ENCODE measurements at places on chromosomes 12 and 14.

GRCh38 chr12:46693518-46693917 lies 132.3 kb downstream of the SLC38A4 start:
- no peak for DNase-seq

DNA sequence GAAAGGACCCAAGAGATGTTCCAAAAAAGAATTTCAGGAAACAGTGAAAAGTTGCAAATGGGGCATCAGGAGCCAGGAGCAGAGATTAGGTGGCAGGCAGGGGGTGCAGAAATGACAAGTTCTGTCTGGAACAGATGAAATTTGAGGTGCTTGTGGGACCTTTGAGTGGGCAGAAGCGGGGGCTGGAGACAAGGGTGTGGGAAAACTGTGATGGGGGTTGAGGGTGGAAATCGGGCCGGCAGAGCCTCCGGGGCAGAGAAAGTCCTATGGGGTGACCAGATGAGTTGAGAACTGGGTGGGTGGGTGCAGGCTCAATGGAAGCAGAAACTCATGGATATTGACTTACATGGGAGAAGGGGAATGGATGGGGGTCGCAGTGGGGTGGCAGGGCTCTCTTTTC lies 1.6 kb upstream of the NR4A1 start:
- DNase-seq, result no peak

DNA sequence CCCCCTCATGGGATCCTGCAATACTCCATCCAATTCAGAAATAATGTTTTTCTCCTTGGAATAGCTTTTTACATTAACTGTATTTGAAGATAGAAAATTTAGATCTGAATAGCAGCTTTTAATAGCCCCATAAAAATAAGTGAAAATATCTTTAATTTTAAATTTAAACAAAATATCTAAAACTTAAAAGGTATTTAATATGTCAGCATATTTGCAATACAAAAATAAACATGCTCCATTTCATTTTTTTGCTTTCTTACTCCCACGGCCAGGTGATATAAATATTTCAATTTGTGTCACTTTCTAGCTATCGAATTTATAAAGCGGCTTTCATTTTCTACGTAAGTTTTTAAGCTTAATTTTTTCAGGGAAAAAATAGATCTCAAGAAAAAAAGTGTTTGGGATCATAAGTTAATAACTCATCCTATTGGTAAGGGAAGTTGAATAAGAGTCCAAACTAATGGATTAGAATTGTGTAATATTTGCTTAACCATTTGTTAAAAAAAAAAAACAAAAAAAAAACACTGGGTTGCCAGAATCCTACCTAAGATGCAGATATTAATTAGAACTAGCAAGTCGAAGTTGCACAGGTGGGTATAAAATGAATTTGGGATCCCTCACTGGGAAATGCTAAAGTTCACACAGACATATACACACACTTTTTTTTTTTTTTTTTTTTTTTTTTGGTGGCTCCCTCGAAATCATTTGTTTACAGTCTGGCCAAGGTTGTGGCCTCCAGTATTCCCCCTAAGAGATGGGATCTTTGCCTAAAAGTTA lies 47.6 kb downstream of the PPP2R5C start:
- no peak for DNase-seq

GRCh38 chr14:21518725-21519124 lies 7.4 kb downstream of the SALL2 start:
- no peak for DNase-seq

- no peak for DNase-seq
These were observed at the start of gene IFNG for GRCh38 chr12:68159681-68160304. Gene IFNG, minus strand, starts transcription at chr12:68159740. Its CDS starts 125 bp downstream, at chr12:68159615.

- DNase-seq, result no peak
These were observed 82.7 kb downstream of the BCL11B start for GRCh38 chr14:99189201-99189801.

DNA sequence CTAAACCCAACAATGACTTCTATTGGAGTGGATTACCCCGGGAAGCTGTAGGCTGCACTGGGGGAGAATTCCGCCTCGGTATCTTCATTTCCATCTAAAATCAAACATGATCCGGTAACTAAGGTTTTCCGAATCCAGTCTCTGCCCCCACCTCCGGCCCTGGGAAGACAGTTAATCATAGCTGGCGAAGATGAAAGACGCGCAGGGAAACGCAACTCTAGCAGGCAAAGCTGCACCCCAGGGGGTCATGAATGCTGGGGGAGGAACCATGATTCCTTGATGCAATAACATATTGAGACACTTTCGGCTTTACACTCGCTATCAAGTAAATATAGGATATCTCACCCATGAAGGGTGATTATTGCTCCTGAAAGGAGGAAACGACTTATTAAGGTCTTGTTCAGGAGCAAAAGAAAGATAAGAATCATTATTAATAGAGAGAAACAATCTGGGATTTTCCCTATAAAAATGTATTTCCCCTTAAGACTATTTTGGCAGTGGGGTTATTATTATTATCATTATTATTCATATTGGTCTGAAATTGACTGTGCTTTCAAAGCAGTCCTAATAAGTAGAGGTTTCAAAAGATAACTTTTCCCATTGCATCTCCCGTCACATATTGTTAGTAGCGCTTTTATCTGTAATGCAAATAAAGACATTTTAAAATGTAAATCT lies 614.9 kb downstream of the VRK1 start:
- DNase-seq, result no peak

DNA sequence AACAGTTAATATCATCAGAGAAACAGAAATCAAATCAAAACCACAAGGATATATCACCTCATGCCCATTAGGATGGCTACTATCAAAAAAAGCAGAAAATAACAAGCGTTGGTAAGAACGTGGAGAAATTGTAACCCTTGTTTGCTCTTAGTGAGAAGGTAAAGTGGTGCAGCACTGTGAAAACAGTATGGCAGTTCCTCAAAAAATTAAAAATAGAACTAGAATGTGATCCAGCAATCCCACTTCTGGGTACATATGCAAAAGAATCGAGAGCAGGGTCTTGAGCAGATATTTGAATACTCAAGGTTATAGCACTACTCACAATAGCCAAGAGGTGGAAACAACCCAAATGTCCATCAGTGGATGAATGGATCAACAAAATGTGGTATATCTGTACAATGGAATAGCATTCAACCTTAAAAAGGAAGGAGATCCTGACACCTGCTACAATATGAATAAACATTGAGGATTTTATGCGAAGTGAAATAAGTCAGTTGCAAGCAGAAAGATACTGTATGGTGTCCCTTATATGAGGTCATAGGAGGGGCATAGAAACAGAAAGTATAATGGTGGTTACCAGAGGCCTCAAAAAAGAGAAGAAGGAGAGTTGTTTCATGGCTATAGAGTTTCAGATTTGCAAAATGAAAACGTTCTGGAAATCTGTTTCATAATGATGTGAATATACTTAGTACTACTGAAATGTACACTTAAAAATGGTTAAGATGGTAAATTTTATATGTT lies 131.0 kb upstream of the EEA1 start:
- no peak for DNase-seq

DNA sequence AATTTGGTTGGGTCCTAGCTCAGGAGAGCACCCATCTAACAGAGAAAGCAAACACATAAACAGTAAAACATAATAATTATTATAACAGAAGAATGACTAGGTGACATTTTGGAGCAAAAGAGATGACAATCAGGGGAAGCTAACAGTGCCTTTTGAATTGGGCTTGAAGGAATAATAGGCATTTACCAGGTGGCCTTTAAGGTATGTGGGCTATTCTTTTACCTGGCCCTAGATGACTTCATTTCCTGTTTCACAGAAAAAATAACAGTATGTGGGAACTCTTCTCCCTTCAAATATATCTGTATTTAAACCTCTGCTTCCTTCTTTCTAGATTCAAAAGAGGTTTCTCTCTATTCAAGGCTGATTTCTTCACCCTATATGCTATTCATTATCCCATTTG lies 3.8 kb downstream of the IRAK4 start:
- no peak for DNase-seq

DNA sequence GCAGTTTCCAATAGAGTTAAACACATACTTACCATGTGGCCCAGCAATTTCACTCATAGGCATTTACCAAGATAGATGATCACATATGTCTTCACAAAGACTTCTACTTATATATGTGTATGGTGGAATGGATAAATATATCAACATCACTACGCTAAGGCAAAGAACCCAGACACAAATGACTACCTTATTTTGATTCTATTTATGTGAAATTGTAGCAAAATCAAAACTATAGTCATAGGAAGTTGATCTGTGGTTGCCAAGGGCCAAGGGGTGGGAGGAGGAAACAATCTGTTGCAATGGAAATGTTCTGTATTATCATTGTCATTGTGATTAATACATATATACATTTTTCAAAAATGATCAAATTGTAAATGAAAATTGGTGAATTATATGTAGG lies 47.7 kb upstream of the ANP32D start:
- no peak for DNase-seq

- DNase-seq, result no peak
These were observed 8.9 kb downstream of the ANG start for GRCh38 chr14:20697273-20698017.

- DNase-seq, result no peak
These were observed 26.7 kb downstream of the ELK3 start for GRCh38 chr12:96220902-96221301.

DNA sequence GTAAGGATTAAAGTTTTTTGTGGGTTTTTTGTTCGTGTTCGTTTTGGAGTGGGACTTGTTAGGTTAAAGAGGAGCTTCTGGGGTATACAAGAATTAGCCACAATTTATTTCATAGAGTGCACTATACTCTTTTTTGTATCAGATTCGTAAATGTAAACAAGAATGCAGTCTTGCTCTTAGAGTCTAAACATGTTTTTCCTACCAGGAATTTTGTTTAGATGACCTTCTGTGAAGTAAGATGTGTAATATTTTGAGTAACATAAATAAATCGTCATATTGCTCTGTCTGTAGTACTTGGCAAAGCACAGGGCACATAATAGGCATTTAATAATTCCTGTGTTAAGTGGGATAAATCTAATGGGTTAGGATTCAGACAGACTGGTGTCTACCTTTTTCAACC lies 9.6 kb downstream of the CNOT2 start:
- DNase-seq, result no peak

DNA sequence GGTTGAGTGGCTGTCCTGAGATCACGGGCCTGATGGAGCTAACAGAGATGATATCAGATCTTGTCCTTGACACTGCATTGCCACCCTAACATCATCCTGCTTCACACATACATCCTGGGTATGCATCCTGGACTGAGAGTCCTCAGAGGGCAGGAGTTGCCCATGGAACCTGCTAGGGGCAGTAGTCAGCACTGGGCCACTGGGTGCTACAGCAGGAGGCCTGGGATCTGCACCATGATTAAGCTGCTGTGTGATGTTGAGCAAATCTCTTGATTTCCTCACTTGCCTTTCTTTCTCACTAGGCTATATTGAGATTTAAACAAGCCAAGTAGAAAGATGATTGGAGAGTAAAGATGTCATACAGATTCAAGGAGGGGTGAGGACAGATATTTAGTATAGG lies 22.1 kb upstream of the EIF4B start:
- no peak for DNase-seq

DNA sequence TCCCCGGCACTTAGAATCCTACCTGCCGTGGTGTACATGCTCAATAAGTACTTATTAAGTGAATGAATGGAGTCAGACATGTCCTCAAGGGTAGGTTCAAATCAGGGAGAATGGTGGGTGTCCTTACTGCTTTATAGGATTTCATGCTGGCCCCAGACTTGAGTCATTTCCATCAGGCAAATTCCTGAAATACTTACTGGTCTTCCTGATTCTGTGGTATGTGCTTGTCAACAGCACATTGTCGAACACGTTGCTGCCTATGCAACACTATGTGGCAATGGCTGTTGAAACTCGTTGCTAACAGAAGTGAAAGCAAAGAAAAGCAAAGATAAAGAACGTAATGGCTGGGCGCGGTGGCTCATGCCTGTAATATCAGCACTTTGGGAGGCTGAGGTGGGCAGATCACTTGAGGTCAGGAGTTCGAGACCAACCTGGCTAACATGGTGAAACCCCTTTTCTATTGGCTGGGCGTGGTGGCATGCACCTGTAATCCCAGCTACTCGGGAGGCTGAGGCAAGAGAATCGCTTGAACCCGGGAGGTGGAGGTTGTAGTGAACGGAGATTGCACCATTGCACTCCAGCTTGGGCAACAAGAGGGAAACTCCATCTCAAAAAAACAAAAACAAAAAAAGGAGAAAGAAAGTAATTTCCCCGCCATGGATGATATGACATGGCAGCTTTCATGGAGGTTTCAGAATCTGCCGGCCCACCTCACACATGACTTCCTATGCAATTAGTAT lies 214.9 kb downstream of the ZFP36L1 start:
- no peak for DNase-seq

DNA sequence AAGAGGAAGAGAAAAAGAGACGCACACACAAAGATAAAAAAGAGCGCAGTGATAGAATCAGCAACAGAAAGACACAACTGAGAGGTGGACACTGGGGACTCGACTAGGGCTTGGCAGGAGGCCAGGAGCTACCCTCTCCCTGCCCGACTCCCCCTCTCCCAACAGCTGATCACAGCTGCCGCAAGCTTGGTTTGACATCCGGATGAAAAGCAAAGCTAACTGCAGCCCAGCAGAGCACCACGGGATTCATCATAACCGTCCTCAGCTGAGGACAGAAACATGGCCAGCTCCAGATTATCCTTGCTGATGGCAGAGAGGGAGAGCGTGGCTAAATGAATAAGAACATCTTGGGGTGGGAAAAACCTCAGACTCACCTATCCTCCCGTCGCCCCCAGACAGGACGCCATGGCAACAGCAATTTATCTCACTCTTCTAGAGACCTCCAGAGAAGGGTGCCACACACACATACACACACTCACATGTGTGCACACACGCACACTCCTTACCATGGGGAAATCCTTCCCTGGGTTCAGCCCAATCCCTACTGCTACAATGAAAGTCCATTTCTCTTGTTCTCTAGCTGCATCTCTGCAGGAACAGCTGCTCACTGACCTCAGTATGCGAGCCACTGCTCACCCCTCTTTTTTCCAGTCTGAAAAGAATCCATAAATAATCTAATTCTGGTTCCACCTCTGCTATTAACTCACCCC lies 135.3 kb downstream of the NTF3 start:
- DNase-seq, result no peak
